Articular chondrocyte of knee joint (primary cell): ENCODE measurements at places on chromosomes 13 and 19. TPM values are rescaled to one million over a fixed set of nuclear protein-coding genes. Genes with fewer than 3 reads are reported as not detected.

TMEM86B gene
- 0.76 and 1.7 TPM in 2 replicates for total RNA-seq

FCAR gene
- not detected in 2 replicates for total RNA-seq

ZNF555 gene
- 7.8 and 9.2 TPM in 2 replicates for total RNA-seq

ZNF547 gene
- 3.5 and 4.6 TPM in 2 replicates for total RNA-seq
